Heart right ventricle (tissue), 16 donors: ENCODE measurements at places on chromosomes 2 and 18. TPM values are rescaled to one million over a fixed set of nuclear protein-coding genes. Genes with fewer than 3 reads are reported as not detected.
A peak's percentile ranks its signal among the peaks of the same experiment; 100 is the strongest.

Gene ABHD1
- total RNA-seq, result 2.4 TPM

Gene REG1B
- total RNA-seq, result not detected

Gene C1QL2
- total RNA-seq, result not detected

Gene ANKRD30B
- not detected for total RNA-seq

Gene ABCG8
- total RNA-seq, result 1.4 TPM

Gene CAMKMT
- total RNA-seq, result 4.7 TPM

Gene CYP27C1
- total RNA-seq, result not detected

Gene PTPRN
- not detected for total RNA-seq

Gene PTPRM
- 139 TPM for total RNA-seq

Gene MATN3
- 0.20 TPM for total RNA-seq

- peak; percentile 69 for DNase-seq
Measured at GRCh38 chr2:217938036-217938435, 64.8 kb downstream of the TNS1 start.

DNA sequence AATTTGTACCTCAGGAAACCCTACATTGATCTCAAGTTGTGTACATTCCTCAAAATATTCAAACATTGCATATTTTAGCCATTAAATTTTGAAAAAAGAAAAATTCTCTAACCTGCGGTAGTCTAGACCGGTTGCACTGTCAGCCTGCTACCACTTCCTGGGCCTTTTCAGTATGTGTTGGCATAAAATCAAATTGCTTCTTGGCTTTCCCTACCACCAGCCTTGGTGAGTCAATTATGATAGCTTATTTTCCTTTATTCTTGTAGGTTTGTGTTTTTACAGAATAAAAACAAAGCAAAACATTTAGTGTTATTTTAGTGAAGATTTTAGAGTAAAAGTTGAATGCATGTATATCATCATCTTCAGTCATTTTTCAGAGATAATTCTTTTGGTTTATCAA lies 61.2 kb downstream of the FAM171B start:
- DNase-seq, result no peak

DNA sequence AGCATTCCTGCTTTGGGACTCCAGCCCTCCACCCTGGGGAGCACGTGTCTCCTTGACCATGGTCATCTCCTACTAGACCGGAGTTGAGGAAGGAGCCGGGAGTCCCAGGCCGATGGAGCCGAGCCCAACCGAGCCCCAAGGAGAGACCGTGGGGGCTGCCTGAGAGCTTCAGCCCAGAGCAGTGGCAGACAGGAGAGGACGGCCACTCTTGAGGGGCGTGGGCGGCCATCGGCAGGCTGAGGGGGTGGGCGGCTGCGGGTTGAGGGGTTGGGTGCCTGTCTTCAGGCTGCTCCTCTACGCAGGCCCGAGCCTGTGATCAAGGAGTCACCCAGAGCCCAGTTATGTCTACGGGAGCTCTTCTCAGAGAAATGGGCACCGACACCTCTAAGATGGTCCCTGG lies 158.7 kb downstream of the PXDN start:
- DNase-seq, result no peak

DNA sequence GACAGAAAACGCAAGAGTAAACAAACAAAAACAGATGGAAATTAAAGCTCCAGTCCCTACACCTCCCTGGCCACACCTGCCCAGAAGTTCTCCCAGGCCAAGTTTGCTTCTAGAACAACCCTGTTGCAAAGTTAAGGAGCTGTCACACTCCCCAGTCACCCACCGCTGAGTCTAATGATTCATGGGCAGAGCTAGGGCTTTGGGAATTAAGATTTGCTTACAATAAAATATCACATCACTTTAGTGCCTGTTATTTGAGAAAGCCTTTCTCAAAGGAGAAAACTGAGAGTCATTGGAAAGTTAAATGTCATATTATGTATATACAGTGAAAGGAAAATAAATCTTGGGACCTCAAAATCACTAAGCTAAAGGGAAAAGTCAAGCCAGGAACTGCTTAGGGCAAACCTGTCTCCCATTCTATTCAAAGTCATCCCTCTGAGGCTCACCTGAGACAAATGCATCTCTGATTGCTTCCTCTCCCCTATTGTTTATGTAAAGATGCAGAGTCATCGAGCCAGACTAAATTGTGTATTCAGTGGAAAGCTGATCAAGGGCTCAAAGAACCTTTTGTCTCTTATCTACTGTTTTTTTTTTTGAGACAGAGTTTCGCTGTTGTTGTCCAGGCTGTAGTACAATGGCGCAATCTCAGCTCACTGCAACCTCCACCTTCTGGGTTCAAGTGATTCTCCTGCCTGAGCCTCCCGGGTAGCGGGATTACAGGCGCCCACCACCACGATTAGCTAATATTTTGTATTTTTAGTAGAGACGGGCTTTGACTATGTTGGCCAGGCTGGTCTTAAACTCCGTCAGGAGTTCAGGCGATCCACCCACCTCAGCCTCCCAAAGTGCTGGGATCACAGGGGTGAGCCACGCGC lies 2.8 kb downstream of the CRYGB start:
- no peak for DNase-seq

DNA sequence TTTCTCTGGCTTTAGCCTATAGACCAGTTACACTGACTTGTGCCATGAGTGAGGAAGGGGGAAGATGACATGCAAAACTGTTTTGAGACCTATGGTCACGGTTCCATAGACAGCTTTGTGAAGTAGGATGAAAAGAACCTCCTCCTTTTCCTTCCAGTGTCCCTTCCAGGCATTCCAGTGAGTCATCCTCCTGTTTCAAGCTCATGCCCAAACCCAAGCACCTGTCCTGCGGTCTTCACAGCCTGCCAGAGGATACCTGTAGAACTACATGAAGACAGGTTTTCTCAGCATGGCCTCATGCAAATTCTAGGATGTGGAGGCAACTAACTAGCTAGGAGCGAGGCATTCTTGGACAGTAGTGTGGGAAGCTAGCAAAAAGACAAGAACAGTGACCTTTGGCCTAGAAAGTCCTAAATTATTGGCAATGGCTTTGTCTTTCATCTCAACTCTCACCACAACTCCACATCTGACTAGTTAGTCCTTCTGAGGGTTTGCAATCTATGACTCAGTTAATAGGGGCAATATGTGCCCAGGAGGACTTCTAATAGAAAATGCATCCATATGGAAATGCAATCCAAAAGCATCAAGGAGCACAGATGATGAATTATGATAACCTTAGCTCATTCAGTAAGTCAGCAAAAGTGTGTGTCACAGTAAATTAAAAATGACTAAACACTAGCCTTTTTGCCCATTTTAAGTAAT lies 154.7 kb downstream of the RBM43 start:
- DNase-seq, result no peak

DNA sequence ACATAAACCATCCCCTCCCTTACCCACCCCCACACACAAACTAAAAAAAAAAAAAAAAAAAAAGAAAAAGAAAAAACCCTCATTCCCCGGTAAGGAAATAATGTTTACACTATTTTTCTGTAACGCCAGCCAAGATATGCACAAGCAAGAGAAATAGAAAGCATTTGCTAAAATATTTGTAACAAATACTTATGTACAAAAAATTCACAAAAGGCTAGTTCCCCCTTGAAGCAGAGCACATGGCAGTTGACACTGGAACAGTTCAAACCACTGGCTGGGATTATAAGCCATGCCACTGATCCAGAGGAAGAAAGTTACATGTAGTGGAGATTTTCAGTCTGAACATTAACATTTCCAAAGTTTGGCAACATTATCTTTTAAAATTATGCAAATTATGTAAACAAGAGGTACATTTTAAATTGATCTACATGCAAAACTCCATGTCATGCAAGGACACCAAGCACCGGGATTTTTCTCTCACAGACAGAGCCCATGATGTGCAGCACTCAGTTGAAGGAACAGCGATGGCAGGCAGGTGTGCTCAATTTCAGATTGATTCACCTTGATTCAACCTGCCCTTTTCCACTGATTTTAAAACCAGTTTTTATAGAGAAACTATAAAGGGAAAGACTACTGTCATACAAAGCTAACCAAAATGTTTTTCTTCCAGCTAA lies 21.4 kb downstream of the PNO1 start:
- DNase-seq, result no peak

GRCh38 chr2:69961496-69961895 lies at the start of gene ASPRV1:
ASPRV1 (minus strand) TSS chr2:69961631; CDS start chr2:69961436, 195 bp downstream.
- DNase-seq, result no peak

- peak; percentile 56 for DNase-seq
Measured at GRCh38 chr2:36356298-36356989, 866 bp downstream of the CRIM1 start.

GRCh38 chr18:67211646-67212045 lies 304.9 kb downstream of the DSEL start:
- DNase-seq, result no peak

DNA sequence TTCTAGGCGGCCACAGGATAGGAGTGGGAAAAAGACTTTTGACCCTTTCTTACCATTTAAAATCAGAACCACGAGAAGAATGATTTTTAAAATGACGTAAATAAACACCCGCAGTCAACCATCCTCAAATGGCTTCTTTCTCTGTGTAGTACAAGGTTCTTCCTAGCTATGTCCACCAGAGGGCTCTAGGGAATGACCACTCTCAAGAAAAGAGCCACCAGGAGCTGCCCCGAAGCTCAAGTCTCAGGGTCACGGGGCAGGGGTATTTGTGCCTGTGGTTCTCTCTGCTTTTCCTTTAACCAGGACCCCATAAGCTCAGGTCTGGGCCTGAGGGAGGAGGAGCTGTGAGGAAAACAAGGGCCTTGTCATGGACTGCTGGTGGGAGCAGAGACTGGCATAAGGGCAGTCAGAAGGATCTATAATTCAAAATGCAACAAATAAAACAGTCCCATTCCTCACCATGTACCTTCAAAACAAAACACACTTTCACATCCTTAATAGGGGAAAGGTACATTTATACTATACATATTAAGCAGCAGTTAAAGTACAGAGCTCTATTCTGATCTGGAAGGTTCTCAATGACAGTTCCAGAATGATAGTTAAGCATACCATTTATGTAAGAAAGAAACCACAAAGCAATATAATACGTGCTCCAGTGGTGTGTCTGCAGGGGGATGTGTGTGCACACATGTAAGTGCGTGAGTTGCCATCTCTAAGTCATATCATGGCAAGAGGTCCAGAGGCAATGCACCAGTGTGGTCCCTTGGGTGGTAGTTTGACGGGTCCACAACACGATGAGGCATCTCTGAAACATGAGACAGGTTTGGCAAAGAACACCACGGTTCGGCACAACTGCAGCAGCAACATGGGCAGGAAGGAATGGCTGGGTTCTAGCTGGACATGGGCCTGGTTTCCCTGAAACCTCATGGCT lies 18.6 kb downstream of the LYPD1 start:
- DNase-seq, result no peak

- DNase-seq, result no peak
Measured at GRCh38 chr2:12046641-12047040, 300.2 kb downstream of the LPIN1 start.

- DNase-seq, result no peak
Measured at GRCh38 chr2:140242889-140243288, 1462.7 kb upstream of the NXPH2 start.

DNA sequence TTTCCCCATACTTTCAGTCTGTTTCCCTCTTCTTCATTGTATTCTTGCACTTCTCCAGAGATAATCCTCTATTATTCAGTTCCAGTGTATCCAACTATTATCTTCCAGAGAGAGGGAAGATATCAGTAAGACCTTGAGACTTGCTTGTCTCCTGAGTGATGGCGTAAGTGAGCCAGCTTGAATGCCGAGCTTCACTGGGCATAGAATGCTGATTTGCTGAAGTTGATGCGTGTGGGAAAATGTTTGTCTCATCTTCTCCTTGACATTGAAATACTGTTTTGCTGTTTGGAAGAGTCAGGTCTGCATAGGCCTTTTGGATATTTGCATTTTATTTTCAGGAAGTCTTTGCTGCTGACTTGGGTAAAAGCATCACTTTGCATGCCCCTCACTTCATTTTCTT lies 41.1 kb upstream of the MGAT5 start:
- DNase-seq, result no peak

DNA sequence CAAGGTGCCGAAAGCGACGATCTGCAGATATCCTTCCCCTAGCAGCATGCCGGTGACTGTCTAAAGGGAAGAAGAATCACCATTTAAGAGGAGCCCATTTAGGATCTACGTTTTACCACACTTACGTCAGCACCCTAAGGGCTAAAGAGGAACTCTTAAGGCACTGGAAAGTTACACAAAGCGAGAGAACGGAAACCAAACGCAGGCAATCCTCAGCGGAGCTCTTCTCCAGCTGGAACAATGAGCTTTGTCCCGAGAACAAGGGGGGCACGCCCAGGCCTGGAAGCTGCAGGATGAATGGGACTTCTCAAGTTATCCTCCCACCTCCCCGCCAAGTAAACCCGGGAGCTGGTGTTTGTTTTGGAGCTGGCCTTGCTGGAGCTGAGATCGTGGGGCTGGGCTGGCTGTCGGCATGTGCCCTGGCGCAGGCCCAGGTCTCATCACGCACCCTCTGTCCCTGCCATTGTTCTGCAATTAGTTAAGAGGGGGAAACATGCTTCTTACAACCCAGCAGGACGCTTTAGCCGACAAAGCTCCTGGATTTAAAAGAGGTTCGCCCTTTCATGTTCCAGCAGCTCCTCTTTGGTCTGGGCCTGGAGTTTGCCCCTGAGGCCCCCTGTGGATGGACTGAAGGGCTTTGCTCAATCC lies 36.4 kb downstream of the PXDN start:
- peak; percentile 86 for DNase-seq

DNA sequence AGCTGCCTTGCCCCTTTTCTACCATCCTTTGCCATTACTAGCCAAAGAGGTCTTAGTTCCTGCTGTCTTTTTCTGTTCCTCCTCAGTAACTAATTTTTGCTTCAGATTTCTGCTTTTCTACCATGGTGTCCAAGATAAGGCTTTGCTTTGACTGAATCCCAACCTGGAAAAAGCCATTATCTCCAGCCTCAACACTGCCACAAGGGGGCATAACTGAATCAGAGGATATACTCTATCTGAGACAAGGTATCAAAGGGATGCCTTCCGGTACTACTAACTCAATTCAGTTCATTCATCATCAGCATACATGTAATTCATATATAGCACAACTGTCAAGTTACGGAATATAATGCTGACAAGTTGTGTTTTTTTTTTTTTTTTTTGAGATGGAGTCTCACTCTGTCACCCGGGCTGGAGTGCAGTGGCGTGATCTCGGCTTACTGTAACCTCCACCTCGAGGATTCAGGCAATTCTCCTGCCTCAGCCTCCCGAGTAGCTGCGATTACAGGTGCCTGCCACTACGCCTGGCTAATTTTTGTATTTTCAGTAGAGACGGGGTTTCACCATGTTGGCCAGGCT lies 11.4 kb downstream of the OSGEPL1 start:
- DNase-seq, result peak; percentile 16
